ENCODE measurements at places on chromosomes 3 and 15.
A peak's percentile ranks its signal among the peaks of the same experiment; 100 is the strongest.

DNA sequence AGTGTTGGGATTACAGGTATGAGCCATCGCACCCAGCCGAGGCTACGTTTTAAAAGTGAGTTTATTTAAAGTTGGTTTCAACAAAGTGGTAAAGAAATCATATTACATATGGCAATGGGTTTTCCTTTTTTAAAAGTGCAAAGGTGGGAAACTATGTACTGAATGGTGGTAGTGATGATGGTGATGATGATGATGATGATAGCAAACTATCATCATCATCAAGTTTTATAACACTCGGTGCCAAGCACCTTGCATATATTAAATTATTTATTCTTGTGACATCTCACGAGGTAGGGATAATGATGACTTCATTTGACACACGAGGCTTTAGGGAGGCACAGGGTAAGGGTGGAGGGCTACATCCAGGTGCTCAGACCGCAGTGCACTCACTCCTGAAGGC lies 64.3 kb downstream of the BDH1 start:
- no peak for DNase-seq

- DNase-seq = no peak
These were observed 10.2 kb upstream of the KPNA4 start for GRCh38 chr3:160575589-160575988.

DNA sequence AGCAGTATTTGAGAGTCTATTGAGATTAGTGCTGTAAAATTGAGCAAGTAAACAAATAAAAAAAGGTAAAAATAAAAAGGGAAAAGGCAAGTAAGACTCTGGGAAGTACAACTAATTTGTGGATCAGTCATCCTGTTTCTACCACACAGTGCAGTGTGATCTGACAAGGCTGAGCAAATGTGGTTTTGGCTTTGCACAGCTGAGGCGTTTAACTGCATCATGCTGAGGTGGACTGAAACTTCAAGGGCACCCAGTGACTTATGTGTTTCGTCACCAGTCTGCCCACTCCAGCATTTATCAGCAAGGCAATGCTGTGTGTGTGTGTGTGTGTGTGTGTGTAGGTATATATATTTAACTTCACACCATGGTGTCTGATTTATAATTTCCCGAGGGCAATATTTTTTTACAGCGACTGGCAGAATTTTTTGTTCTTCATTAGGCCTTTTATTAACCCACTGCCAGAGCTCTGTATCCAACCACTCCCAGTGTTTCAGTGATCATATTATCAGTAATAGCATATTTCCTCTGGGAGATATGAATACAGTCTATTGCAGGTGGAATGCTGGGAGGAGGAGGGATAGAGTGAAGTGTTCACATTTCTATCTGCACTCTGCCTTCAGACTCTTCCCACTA lies 131.5 kb upstream of the SATB1 start:
- peak; percentile 39 for DNase-seq

- no peak for DNase-seq
These were observed 343.9 kb upstream of the CBLB start for GRCh38 chr3:106212665-106213222.

DNA sequence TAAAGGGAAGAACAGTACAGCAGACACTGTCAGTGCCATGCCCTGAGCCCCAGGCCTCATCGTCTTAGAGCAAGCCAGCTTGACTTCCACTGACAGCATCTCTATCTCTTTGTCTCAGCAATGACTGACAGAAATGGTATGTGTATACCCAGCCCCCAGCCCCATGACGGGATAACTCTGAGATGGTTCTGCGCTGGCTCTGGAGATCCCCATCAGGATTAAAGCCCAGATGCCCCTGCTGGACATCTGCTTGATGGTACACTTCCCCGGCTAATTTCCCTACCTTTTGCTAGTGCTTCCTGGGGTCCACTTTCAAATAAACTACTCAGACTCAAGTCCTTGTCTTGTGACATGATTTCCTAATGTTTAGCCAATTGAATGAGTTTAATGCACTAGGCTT lies 7.6 kb downstream of the NMNAT3 start:
- DNase-seq = no peak

All from stimulated activated CD4-positive, alpha-beta T cell treated with anti-CD3 and anti-CD28 coated beads, Interleukin-1b, Interleukin-23, amount 100 ng/mL, for 4 hours (primary cell).